ENCODE measurements at places on chromosomes 7 and 10.
A peak's percentile ranks its signal among the peaks of the same experiment; 100 is the strongest.

DNA sequence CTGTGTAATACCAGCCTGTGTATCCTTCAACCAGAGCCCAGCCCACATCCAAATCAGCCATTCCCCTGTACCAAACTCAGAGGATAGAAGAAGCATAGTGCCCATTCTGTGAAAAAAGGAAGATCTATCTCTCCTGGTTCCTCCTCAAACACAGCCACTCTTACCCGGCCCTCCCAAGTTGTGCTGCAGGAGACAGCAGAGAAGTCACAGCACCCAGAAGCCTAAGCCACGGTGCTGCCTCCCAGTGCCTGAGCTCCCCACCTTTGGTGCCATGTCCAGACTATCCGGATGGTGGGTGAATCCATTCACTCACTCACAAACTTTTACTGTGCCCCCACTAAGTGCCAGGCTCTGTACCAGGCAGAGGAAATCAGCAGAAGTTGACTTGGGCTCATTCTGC is 166.0 kb upstream of the ZMIZ1 start:
- DNase-seq: no peak

DNA sequence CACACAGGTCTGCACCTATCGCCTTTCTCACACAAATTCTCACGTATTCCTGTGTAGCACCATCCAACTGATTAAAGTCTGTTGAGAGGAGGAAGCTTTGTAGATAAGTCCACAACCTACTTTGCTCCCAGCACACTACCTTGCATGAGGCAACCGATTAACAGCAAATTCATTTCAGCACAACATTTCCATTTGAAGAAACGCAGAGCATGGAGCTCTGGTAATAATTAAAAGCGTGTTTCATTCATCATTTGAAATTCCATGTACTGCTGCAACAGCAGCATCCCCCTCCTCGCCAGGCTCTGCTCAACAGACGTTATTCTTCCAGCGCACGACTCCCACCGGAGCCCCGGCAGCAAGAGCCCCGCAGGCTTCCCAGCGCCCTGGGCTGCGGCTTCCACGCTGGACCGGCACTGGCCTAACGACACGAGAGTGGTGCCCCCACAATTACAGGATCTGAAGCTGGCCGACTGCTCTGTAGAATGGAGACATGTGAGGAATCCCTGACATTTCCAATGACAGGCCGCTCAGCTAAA is 118.8 kb downstream of the DIP2C start:
- DNase-seq: no peak

GRCh38 chr7:117119192-117119924 is 166.1 kb downstream of the ST7 start:
- DNase-seq: peak; percentile 62

- DNase-seq: no peak
Measured at GRCh38 chr10:101768791-101769170, 7.1 kb downstream of the FGF8 start.

- DNase-seq: no peak
Measured at GRCh38 chr10:77896058-77896457, 30.5 kb downstream of the DLG5 start.

DNA sequence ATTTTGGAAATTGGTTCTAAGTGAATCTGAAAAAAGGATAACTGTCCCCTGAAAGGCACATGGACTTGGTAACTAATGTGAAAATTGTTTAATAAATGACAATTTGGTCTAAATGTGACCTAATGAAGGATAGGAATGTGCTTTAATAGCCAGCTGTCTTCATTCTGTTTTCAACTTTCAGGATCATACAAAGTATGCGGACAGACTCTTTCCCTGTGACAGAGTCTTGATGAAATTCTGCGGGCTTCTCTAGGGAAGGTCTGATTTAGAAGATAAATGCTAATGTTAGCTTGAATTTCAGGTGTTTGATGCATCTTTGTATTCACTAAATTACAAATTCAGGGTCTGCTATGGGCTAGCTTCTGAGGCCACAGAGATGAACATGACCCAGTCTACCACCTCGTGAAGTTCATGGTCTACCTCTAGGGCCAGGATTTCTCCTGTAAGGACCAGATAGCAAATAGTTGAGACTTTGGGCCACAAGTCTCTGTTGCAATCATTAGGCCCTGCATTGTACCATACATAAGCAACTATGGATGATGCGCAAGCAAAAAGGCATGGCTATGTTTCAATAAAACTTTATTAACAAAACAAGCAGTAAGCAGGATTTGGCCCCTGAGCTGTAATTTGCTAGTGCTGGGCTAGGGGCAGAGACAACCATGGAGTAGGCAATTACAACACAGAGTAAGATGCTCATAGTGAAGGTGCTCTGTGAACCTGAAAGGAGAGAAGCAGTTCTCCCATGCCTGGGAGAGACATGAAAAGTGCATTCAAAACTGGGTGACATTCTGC is 368.6 kb downstream of the INHBA start:
- DNase-seq: no peak
